ENCODE measurements at places on chromosomes 11 and 22.
A peak's percentile ranks its signal among the peaks of the same experiment; 100 is the strongest.

GRCh38 chr11:133618544-133618943, 86.2 kb upstream of the OPCML start:
- no peak for DNase-seq

DNA sequence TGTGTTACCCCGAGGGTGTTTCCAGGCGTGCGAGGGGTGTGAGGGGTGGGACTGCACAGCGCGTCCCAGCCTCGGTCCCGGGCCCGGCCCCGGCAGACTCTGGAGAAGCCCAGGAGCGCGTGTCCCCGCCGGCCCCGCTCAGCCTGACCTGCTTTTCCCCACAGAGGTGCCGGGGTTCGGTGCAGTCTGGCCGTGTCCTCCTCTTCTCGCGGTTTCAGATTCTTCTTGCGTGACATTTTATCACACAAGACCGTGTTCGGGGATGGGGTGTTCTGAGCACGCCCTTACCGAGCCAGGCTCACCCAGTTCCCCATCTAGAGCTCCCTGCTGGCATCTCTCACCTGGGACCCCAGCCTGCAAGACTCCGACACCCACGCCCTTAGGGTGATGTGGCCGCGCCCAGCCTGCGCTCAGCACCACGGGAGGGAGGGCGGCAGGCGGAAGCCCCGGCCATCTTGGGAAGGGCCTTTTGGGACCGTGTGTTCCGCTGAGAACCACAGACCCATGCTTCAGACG, 775.6 kb downstream of the BRD1 start:
- peak; percentile 26 for DNase-seq

DNA sequence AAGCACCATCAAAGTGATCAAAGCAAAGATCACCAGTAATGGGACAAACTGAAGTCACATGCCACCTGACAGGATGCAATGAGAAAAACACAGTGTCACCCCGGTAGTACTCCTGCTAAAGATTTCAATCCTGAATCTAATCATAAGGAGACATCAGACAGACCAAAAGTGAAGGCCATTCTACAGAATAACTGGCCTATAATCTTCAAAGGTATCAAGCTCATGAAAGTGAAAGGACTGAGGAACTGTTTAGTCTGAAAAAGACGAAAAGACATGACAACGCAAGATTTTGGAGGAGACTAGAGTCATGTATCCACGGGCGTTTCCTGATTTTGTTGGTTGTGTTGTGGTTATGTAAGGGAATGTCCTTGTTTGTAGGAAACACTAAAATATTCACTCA, 42.4 kb upstream of the TSKU start:
- no peak for DNase-seq

- no peak for DNase-seq
Measured at GRCh38 chr11:28107191-28107749, 686 bp downstream of the KIF18A start.

GRCh38 chr22:45775062-45775461, 103.4 kb downstream of the ATXN10 start:
- DNase-seq = no peak

GRCh38 chr11:75800728-75801361, 14.2 kb upstream of the UVRAG start:
- no peak for DNase-seq

All from KG1 (cell line).